ENCODE measurements at places on chromosomes 12 and 14. TPM values are rescaled to one million over a fixed set of nuclear protein-coding genes. Genes with fewer than 3 reads are reported as not detected.

DNA sequence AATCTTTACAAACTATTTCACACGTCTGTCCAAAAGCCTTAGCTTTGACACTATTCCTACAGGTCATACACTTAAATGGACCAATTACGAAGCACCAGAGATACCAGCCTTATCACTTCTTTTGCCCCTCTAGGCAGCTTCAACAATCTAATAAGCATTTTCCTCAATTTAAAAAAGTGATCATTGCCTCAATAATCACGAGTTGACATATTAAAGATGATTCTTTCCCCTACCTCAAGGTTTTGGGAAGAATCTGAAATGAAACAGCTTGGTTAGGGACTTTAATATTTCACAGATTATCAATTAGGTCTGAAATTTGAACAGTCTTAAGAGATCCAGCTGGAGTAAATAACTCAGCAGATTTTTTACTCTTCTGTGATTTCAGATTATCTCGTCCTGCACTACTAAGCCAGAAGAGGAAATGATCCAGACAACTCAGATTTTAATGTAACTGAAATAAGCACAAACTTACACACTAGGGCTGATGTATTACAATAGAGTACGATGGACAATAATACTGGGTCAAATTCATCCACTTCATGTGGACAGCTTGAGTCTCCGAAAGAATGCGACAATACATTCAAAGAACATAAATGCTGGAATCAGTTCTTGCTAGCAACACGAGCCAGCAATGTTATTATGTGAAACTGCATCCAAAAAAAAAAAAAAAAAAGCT, 15.9 kb downstream of the UBE2N start:
- DNase-seq = no peak

DNA sequence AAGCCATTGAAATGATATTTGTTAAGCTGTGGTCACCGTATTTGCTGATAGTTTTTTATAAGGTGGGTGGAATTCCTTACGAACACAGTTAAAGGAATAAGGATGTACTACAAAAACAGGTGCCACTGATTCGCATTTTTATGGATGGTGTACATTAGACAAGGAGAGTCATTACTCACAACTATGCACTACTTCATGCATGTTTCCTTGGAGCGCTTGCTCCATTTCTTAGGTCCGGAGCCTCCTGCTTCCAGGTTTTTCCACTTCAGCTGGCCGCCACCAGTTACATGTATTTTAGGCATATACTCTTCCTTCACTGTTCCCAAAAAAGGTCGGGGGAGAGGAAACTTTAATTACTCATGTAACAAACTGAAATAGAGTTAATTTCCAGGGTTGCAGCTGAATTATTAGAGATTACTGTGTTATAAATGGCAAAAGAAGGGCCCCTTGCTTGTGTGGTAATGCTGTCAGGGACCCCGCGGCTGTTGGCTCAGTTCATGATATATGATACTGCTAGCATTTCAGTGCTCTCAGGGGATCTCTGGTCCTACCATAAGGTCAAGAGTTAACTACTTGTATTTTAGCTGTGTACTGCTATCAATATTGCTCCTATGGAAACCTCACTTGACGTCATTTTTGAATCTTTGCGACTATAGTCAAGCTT, 454.7 kb downstream of the NPAS3 start:
- no peak for DNase-seq

DNA sequence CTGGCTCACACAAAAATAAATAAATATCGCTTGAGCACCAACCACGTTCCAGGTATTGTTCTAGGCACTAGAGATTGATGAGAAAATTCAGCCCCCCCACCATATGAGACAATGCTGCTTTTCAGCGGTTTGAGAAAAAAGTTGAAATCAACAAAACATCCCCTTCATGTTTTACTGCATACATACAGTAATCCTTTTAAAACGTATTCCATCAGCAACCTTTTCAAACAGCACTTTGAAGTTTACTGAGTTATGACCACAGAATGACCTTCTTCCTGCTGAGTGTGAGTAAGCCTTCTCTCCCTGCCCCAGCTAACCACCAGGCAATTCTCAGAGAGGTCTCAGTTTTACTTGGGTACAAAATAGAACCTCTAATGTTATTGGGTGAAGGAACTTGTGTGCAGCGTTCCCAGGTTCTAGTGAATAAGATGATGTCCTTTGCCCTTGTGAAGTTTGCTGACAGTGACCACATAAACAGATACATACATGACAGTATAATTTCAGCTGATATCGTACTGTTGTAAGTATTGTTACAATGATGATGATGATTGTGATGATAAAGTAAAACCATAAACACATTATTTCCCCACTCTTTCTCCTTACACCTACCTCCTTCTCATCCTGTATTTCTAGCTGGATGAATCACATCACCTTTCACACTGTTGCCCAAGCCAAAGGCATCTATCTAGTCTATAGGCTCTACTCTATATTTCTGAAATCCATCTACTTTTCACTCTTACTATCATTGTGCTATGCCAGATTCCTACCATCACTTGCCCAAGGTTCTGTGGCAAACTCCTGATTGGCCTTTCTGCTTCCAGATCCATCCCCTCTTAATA, 124.4 kb upstream of the KRR1 start:
- no peak for DNase-seq

- DNase-seq = no peak
These were observed 285.0 kb upstream of the RTL1 start for GRCh38 chr14:101188571-101188915.

- DNase-seq = no peak
These were observed 26.5 kb downstream of the CRACR2A start for GRCh38 chr12:3726456-3726855.

DNA sequence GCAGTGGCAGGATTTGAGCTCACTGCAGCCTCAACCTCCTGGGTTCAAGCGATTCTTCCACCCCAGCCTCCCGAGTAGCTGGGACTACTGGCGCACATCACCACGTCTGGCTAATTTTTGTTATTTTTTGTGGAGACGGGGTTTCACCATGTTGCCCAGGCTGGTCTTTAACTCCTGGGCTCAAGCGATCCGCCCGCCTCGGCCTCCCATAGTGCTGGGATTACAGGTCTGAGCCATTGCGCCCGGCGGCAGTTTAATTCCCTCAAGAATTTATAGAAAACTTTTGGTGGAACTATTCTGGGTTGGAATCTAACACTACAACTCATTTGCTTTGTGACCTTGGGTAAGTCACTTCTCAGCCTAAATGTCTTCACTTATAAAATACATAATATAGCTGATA, 1.8 kb upstream of the SP1 start:
- no peak for DNase-seq

GRCh38 chr14:102901633-102902032, 20.8 kb upstream of the AMN start:
- no peak for DNase-seq

DNA sequence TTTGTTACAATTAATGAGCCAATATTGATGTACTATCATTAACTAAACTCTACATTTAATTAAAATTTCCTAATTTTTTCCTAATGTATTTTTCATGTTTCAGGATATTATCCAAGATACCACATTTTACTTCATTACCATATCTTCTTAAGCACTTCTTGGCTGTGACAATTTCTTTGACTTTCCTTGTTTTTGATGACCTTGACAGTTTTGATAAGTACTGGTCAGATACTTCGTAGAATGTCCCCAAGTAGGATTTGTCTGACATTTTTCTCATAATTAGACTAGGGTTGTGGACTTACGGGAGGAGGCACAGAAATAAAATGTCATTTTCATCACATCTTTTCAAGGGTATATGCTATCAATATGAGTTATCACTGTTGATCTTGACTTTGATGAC, 700.9 kb downstream of the BCL11B start:
- DNase-seq = no peak

DNA sequence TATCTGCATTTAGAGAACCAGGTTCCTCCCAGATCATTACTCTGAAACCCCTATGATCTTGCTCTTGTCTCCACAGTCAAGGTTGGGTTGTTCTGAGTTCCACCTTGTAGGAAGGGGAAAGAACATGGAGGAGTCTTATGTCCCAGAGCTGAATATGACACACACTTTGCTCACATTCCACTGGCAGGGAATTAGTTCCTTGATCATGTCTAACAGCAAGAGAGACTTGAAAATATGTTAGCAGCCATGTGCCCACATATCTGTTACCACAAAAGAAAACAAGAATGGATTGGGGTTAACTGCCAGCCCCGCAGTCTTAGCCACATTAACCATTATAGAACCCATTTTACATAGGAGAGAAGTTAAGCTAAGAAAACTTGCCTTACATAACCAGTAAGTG, 71.1 kb upstream of the MDM1 start:
- no peak for DNase-seq

GRCh38 chr14:20661197-20661596, 19.7 kb upstream of the OR6S1 start:
- DNase-seq = no peak

- no peak for DNase-seq
These were observed 30.7 kb downstream of the NUMB start for GRCh38 chr14:73427516-73428264.

GRCh38 chr12:48454667-48455066, 17.7 kb upstream of the ANP32D start:
- DNase-seq = peak; percentile 59

GRCh38 chr14:100421756-100422470, 98.8 kb downstream of the SLC25A47 start:
- DNase-seq = no peak

- no peak for DNase-seq
These were observed 708.6 kb upstream of the TMEM132C start for GRCh38 chr12:127558361-127558760.

GRCh38 chr14:20652996-20653975, 11.8 kb upstream of the OR6S1 start:
- DNase-seq = peak; percentile 32

DNA sequence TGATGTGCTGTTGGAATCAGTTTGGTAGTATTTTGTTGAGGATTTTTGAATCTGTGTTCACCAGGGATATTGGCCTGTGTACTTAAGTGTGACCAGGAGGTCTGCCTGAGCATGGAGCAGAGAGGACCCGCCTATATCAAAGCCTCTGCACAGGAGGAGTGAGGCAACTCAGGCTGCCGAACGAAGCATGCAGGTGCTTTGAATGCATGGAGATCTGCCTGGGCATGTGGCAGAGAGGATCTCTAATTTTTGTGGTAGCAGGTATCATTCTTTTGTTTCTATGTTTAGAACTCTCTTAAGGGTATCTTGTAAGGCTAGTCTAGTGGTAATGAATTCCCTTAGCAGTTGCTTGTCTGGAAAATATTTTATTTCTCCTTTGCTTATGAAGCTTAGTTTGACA, 26.9 kb downstream of the RAB3IP start:
- no peak for DNase-seq

DNA sequence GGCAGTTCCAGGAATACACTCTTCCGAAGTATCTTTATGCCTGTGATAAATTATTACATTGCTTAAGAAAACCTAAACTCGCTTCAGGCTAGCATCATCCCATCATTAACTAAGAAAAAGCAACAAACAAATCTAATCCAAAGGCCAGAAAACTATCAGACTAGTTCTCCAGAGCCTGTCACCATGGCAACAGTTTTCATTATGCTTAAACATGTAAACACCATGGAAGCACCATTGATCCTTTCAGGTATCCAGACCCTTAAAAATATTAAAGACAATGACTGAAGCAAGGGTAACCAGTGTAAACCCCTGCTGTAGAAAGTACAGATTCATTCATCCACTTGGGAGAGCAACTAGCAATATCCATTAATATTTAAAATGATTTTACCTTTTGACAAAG, 9.8 kb downstream of the DAD1 start:
- DNase-seq = no peak

GRCh38 chr12:70890895-70891832, 29.4 kb downstream of the PTPRR start:
- DNase-seq = no peak

DNA sequence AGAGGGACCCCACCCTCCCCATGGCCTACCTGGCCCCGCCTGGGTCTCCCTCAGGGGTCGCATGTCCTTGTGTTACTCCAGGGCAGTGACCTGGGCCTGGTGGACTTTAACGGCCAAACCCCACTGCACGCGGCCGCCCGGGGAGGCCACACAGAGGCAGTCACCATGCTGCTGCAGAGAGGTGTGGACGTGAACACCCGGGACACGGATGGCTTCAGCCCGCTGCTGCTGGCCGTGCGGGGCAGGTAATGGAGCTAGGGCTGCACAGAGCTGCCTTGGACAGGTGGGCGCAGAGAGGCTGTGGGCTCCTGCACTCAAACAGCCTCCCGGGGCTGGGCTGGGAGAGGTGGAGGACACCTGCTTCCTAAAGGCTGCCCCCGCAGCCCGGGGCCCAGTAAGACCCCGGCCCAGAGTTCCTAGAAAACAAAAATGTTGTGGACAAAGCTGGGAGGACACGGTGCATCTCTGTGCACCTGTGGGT, 21.6 kb downstream of the ASPG start:
- no peak for DNase-seq

- DNase-seq = no peak
These were observed 5.3 kb downstream of the MYH7 start for GRCh38 chr14:23430016-23430722.

Gene MORN3
- total RNA-seq = 9.8 TPM

Gene SPRING1
- 7.8 TPM for total RNA-seq

Gene HVCN1
- 4.1 TPM for total RNA-seq

Gene FGF6
- total RNA-seq = not detected

Gene TAC3
- total RNA-seq = not detected
